ENCODE measurements at places on chromosomes 4 and X.

- no peak for DNase-seq
Observed at GRCh38 chr4:122673252-122673651, 52.4 kb upstream of the IL21 start.

- DNase-seq: no peak
Observed at GRCh38 chr4:22264261-22264660, 251.6 kb downstream of the ADGRA3 start.

- no peak for DNase-seq
Observed at GRCh38 chrX:139194571-139195280, 335.8 kb upstream of the F9 start.

- DNase-seq: peak; percentile 62
Observed at GRCh38 chr4:110586131-110586850, 36.6 kb downstream of the PITX2 start.

DNA sequence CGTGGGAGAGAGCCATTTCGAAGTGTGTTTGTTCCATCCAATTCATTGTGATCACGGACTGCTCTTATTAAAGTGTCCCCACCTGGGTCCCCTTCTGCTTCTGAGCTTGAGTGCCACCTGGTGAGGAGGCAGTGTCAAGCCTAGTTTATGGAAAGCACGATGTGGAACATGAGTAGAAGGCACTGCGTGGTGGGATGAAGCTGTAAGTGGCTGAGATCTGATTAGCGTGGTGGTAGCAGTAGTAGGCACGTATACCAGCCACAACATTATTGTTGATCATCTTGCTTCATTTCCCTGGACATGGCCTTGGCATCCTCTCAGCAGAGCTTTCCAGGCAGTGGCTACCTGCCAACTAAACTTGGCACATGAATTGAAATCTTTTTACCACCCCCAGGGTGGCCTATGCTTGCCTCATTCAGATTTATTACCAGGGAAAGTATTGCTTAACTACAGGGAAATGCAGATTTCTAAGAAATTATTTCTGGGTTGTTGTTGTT, 46.4 kb downstream of the GPAT3 start:
- no peak for DNase-seq

DNA sequence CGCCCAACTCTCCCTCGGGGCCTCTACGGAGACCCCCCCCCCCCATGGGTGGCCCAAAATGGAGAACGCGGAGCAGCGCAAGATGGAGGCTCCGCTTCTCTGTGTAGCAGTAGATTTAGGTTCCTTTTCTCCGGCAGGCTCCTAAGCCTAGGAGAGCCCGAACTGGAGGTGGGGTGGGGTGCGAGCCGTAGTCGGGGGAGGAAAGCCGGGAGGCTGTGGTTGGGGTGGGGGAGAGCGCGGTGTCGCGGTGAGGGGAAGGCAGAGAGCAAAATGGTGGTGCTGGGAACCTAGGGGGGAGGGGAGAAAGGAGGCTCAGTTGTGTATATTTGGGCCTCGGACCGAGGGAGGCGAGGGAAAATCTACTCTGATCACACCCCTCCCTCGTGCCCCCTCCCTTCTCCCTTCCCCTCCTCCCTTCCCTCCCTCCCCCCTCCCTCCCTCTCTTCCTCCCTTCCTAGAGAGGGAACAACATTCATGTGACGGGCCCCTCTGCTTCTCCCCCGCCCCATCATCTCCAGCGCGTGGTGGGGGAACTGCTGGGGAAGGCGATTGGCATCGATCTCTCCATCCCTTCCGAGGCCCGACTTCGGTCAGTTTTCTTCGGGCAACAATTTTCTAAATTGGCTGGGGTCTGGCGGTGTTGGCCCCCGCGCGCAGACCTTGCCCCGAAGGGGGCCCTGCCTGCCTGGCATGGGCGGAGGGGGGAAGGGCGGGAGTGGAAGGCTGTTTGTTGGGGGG, at the start of gene STAG2:
Gene STAG2, plus strand, starts transcription at position 439 of the 738 bp plus-strand sequence. CDS start 60,922 bp downstream, outside the sequence.
- peak; percentile 48 for DNase-seq

GRCh38 chr4:73803213-73803612, 33.3 kb upstream of the CXCL6 start:
- no peak for DNase-seq

DNA sequence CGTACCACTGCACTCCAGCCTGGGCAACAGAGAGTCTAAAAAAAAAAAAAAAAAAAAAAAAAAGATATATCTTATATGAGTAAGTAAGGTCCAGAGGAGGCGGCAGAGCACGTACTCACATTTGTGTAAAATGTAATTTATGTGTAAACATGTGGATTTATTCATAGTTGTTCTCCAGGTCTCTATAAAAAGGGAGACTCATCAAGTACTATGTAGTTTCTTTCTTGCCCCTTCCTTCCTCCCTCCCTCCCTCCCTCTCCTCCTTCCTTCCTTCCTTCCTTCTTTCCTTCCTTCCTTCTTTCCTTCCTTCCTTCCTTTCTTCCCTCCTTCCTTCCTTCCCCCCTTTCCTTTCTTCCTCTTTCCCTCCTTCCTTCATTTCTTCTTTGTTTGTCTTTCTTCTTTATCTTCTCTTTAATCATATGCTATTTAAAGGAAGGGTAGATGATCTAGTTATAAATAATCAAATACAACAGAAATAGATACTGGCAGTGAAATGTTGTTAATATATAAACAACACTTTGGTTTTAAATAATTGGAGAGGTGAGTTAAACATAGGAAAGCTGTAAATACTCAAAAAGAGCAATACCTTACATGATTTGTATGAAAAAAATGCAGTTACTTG, 344.8 kb downstream of the ANK2 start:
- DNase-seq: no peak

DNA sequence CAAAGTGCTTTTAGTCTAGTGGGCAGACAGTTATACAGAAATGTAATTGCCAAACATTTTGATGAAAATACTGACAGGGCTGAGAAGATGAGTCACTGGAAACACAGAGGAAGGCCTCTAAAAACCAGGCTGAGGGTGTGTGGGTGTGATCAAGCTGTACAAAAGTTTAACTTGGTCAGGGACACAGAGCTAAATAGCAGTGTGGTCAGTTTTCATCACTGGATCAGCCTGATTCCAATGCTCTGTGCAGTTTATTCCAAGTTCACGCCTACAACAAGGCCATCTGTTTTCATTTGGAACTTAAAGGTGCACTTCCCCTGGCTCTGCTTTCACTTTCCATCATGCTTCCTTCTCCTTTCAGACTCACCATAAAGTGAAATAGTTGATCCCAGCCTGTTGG, 10.6 kb downstream of the CENPVL3 start:
- DNase-seq: no peak

GRCh38 chr4:106898621-106899230, 137.4 kb downstream of the DKK2 start:
- peak; percentile 76 for DNase-seq

DNA sequence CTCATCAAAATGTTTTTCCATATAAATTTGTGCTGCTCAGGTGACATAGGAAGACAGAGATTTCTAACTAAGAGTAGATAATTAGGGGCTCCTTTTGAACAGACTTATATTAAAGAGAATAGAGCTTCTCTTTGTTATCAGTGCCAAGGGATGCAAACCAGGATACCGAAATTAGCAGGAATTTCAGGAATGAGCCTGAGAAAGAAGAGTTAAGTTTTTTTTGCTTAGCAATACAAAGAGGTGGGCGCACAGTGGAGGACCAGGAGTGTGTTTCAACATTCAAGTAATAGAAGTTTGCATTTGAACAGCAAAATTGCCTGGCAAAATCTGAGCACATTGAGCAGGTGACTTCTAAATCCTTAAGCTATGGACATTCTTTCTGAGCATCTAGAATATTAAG, 541.3 kb downstream of the GBA3 start:
- no peak for DNase-seq

GRCh38 chrX:115561605-115562479, 868 bp downstream of the PLS3 start:
- no peak for DNase-seq

DNA sequence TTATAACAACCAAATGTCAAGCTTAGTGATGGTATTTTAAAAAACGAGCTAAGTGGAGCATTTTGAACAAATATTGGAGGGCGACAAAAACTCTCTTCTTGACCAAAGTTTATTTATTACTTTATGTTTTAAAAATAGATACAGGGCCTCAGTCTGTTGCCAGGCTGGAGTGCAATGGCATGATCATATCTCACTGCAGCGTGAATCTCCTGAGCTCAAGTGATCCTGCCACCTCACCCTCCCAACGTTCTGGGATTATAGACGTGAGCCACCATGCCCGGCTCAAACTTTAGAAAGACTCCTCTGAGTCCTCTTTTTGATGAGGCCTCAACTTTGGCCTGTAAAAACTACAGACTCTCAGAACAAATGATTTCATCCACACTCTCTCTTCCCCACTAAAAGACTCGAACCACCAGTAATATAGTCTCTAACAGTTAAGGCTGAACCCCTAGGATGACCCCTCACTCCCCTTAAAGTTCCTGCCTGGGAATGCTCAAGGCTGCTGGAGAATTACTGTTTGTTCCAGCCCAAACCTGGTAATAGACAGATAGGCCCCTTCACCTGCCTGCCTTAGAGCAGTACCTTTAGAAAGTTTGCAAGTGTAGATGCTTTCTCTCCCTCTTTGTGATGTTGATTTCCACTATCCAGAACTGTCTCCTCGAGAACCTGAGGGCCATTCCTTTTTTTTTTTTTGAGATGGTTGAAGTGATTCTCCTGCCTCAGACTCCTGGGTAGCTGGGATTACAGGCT, 55.3 kb upstream of the HPSE start:
- no peak for DNase-seq

DNA sequence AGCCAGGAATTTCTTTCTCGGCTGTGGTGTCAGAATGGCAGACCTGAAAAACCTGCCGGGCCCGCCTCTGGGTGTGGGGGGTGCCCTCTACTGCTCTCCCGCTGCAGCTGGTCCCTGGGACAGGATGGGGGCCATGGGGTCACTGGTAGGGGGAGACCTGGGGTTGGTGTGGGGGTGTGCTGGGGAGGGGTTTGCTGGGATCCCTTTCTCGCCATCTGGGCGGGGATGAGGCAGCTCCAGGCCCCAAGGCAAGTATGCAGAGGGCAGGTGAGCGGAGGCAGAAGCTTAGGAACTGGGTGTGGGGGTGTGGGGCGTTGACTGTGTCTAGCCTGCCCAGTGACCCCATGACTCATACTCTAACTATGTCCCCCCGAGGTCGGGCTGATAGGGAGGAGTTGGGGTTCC, 884 bp downstream of the CCDC120 start:
- no peak for DNase-seq

DNA sequence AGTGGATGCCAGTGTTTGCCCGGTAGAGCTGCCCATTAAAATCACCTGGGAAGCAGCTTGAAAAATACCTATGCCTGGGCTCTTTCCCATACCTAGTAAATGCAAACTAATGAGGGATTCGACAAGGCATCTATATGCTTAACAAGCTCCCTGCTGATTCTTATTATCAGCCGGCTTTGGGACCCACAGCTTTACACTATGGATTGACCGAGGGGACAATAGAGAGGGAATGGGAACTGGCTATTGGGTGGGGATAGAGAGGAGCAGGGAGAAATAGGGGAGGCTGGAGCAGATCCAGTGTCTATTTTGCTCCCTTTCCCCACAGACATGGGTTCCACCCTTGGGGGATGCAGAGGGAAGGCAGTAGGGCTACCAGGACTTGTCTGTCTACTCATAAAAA, 103.1 kb upstream of the TEX13D start:
- no peak for DNase-seq

DNA sequence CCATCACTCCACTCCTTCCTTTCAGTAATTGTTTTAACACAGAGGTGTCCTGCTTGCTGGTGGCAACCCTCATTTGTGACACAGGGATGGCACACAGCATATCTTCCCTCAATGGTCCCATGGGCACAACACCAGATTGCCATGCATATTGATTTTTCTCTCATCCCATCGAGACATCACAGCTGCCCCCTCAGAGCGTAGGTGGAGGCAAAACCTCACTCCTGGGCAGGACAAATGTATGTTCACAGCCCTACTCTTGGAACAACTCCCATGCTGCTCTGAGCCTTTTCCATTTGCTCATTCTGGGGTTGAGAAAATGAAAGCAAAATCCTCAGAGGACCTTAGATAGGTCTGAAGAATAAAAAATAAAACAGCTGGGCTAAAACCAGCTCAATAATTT, 172.2 kb downstream of the GABRB1 start:
- DNase-seq: no peak

DNA sequence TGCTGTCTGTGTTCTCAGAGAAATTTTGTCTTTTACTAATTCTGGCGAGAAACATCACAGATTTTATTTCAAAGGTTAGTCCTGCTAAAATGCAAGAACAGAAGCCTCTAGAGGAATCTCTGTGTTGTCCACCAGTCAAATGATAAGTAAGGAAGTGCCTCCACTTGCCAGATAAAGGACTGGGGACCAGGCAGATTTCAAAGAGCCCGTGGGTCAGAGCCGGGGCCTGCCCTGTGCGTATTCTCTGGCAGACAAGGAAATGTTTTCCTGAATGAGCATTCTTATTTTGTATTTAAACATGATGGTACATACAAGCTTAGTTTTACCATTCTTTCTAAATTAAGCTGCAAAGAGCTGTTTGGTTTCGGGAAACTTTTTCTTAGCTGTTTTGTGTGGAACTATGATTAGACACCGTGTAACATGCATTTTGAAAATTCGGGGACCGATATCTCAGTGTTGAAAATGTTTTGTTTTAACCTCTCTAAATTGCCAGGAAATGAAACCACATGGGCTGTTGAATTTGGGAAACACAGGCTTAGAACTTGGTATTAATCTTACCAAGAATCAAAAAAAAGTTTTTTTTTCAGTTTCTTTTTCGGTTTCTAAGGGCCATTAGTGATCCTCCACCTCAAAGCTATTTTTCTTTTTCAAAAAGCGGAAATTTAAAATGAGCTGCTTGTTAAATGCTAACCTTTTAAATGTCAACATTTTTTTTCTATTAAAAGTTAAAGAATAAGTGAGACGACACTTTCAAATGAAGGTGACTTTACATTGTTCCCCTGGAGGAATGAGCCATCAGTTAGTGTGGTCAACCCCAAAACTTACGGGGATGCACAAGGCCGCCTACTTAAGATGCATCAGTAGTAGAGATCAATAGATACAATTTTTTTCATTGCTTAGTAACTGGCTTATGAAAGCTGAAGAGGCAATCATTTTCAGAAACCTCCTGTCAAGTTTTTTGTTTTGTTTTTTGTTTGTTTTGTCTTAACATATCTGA, 89.6 kb upstream of the MTM1 start:
- DNase-seq: no peak

DNA sequence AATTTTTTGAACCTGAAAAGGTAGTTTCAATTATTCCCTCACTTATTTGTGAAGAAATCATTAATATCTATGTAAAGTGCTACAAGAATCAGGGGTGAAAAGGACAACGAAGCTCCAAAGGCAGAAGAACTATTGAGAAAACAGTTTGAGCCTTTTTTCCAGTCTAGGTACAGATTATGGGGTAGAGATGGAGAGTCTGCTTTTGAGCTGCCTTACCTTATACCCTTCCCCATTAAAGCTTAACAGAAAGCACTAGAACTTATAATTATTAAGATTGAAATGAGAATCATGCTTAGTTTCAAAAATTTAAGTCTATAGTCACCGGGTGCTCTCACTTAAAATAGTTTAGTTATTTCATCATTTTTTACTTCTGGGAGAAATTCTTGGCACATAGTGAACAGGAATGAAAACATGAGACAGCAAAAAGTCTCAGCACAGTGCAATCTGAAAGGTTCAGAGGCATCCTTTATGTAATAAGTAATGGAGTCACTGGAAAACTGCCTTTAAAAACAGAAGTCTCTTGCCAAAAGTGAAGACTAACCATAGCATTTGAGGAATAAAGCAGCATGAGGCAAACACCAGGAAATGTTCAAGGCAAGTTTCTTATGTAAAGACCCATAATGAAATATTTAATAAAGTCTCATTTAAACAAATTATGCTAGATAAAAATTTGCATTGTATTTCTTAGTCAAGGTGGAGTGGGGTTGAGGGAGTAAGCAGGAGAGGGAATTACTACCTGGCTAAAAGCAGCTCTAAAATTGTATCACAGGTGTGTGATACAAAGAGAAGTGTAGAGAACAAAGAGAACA, 5.1 kb upstream of the DCLK2 start:
- DNase-seq: no peak

- DNase-seq: no peak
Observed at GRCh38 chrX:49053223-49054072, 5.4 kb upstream of the CCDC120 start.

Measured in SK-N-MC (cell line).